EL (cell line): ENCODE measurements at places on chromosomes 6 and 20.
A peak's percentile ranks its signal among the peaks of the same experiment; 100 is the strongest.

GRCh38 chr6:131914967-131915751 lies 36.0 kb downstream of the CCN2 start:
- peak; percentile 79 for DNase-seq

GRCh38 chr6:87180105-87180728 lies 24.9 kb downstream of the ZNF292 start:
- no peak for DNase-seq

GRCh38 chr20:57622579-57623381 lies 2.6 kb upstream of the ZBP1 start:
- peak; percentile 48 for DNase-seq

DNA sequence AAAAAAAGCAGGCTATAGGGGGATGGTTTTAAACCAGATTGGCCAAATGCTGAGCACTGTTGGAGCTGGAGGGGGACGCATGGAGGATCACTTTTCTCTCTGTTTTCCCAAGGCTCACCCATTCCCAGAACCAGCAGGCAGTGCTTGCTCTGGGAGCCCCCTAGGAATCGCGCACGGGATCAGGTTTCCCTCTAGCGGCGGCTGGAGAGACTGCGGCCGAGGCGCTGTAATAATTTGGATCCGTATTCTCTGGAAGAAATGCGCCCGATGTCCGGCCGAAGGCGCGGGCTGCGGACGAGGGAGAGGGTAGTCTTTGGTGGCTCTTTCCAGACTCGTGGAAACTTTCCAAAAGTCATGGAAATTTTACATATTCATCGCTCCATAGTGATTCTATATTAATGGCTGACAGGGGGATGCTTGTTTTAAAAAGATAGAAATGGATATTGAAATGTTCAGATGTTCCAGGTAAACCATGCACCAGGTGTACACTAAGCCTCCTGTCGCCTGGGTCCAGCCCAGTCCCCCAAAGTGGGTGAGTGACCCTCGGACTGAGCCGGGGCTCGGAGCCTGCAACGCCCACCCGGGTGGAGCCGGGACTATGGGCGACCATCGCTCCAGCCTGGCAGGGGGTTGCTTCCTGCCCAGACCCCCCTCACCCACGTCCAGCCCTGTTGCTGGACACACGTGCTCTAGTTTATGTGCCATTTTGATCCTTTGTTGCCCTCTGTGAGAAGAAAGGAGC lies 78.7 kb upstream of the PHACTR3 start:
- peak; percentile 58 for DNase-seq

DNA sequence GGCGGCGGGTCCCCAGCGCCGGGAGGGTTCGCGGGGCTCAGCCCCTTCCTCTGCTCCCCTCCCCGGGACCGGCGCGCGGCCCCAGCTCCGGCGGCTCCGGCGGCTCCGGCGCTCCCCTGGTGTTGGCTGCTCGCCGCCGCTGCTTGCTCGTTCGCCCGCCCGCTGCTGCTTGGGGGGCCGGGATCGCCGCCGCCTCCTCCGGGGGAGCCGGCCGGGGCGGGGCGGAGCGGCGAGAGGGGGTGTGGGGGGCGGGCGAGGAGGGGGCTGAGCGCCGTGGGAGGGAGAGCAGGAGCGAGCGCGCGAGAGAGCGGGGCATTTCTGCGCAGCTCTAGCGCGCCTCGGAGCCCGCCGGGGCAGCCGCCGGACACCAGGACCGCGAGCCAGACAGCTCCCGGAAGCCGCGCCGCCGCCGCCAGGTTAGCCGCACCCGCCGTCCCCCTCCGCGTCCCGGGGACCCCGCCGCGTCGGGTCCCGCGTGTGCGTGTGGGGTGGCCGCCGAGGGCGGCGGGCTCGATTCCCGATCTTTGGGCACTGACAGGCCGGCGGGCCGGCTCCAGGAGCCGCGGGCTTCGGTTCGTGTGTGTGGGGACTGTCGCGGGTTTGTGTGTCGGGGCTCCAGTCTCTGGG lies 62.0 kb upstream of the EPB41L1 start:
- peak; percentile 31 for DNase-seq

DNA sequence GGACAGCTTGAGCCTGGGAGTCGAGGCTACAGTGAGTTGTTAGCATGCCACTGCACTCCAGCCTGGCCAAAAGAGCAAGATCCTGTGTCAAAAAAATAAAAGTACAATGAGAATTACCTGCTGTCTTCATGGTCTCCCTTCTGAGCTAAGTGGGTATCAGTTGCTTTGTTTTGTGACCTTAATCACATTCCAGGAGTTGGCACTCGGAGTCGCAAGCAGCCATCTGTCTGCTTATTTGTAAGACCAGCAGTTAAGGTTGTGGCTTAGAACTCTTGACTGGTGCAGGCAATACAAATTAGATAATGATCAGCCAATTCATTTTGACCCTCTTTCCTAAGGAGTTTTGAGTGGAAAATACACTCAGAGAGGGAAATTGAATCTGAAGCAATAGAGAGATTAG lies 114.0 kb downstream of the MYO6 start:
- DNase-seq = no peak

- no peak for DNase-seq
These were observed 94.9 kb upstream of the ADGRF1 start for GRCh38 chr6:47137073-47137472.

DNA sequence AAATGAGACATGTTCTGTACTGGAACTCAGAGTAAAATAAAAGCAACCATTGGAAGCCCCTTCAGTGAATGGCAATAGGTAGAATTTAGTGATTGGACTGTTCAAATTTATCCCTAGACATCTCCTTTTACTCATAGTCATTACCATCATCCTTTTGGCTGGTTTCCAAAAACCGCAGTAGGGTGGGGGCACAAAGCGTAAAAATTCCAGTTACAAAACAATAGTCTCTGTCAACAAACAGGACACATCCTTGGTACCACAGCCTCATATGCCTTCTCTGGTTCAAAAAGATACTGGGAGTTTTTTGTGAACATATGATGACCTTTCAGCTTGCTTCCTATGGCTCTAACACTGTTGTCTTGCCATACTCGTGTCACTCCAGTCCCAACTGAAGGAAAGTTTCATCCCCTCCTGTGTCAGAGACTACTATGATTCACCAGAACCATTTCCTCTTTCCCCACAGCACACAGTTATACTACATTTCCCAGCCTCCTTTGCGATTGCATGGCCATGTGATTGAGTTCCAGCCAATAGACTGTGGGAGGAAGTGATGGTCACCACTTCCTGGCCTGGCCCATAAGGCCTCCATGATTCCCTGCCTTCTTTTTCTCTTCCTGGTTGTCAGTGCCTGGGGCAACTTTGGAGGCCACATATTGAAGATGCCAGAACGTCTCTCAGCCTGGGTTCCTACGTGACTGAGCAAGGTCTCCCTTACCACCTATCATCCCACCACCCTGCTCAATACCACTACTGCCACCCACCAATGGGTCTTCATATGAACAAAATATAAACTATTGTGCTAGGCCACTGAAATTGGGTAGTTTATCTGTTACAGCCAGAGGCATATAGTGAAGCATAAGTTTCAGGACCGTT lies 162.4 kb downstream of the ID4 start:
- DNase-seq = peak; percentile 59

- no peak for DNase-seq
These were observed 44.8 kb downstream of the PDE10A start for GRCh38 chr6:165618241-165618640.

- DNase-seq = no peak
These were observed 90.6 kb upstream of the FRMD1 start for GRCh38 chr6:168169624-168170023.

- DNase-seq = peak; percentile 95
These were observed 200.9 kb downstream of the EDN1 start for GRCh38 chr6:12490904-12491571.

- DNase-seq = no peak
These were observed 128.5 kb upstream of the SYNDIG1 start for GRCh38 chr20:24340933-24341332.

- no peak for DNase-seq
These were observed 23.9 kb downstream of the RNF217 start for GRCh38 chr6:124986164-124986563.
